ENCODE measurements at places on chromosomes 5 and 9.

DNA sequence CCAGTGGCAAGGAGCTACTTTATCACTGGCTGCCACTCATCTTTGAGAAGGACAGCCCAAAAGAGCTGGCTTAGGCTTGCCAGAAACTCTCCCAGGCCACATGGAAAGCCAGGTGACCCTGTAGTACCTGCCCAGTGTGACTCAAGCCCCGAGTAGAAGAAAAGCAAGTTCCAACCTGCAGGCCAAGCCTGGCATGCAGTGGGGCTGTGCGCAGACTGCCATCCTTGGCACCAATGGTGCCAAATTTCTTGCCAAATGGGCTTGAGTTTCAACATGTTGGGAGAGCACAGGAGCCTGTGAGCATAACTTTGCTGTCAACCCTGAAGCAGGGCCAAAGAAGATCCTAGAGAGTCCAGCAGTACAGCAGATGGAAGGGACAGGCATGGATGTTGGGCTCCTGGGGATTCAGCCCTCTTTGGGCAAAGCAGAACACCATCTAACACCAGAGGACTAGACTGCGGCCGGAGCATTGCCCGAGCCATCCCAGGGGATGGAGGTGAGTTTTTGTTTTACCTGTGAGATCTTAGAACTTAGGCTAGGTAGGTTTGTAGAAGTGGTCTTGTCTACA lies 27.3 kb upstream of the SHB start:
- DNase-seq, result no peak

GRCh38 chr5:151126199-151126645 lies 31.4 kb downstream of the ANXA6 start:
- no peak for DNase-seq

GRCh38 chr9:109903515-109904138 lies 123.6 kb downstream of the PALM2AKAP2 start:
- DNase-seq, result no peak

- no peak for DNase-seq
Measured at GRCh38 chr5:174371600-174372094, 326.1 kb downstream of the NSG2 start.

GRCh38 chr5:147481874-147482705 lies 27.8 kb downstream of the DPYSL3 start:
- no peak for DNase-seq

DNA sequence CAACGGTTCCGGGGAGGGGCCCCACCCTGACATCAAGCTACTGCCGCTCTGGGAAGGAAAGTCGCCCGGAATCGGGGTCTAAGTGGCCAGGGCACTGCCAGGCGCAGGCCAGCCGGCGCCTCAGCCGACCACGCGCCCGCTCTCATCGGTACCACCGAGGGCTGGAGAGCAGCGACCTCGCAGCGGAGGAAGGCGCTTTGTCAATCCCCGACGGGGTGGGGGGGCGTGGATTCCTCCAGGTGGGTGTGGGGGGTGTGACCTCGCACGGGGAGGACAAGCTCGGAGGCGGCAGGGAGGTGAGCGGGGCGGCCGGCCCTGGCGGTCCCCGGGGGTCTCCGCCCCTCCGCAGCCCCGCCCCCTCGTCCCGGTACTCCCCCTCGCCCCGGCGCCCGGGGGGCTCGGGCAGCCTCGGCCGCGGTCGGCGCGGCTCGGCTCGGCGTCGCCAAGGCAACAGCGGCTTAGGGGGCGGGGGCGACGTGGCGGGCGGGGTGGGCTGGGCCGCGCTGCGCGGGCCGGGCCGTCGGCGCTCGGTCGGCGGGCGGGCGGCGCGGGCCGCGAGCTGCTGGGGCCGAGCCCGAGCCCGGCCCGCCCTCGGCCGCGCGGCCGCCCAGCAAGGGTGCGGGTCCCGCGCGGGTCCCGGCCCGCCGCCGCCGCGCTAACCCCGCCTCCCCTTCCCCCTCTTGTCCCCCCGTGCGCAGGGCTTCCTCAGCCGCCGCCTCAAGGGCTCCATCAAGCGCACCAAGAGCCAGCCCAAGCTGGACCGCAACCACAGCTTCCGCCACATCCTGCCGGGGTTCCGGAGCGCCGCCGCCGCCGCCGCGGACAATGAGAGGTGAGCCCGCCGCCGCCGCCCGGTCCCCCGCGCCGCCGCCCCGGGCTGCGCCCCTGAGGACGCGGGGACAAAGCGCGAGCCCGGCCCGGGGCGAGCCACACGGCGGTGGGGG lies 47.5 kb downstream of the DAB2IP start:
- DNase-seq, result no peak

GRCh38 chr5:15513431-15513830 lies 13.5 kb downstream of the FBXL7 start:
- DNase-seq, result no peak

GRCh38 chr9:114697951-114698351 lies 16.0 kb upstream of the TEX48 start:
- DNase-seq, result no peak

DNA sequence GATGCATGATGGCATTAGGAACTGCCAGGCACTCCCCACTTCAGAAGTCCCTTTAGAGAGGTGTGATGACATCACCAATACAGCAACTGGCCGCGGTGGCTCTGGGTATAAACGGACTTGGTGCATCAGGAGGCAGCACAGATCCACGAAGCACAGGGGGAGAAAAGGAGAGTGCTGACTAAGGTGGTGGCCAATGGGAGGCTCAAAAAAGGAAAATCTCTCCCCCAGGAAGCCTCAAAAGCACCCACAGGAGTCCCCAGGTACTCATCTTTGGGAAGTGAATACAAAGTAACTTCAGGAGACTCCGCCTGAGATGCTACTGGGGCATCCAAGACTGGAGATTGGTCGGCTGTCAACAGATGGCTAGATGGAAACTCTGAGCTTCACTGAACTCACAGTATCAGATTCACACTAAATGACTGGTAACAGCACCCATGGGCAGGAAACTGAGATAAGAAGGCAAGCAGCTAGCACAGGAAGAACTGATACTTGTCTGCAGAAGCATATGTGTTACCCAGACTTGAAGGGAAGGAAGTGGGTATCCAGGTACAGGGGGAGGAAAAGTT lies 7.6 kb downstream of the TTC39B start:
- DNase-seq, result no peak

Data from cortex of kidney (tissue), 1 donor.